ENCODE measurements at places on chromosomes 2 and 18.

- DNase-seq: no peak
Observed at GRCh38 chr18:3652380-3653262, 202.6 kb downstream of the TGIF1 start.

DNA sequence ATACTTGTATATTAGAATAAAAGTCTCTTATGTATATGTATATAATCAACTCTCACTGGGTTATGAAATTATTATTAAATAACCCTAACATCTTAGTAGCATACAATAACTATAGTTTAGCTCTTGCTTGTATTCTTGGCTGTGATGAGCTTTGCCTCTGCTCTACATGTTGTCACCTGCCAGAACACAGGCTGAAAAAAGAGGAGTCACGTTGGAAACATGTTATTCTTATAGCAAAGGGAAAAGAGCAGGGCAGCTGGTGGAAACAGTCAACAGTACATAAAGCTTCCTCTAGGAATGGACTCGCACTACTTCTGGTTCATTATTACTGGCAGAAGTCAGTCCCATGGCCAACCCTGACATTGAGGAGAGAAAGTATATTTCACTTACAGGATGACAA is 362.0 kb upstream of the KYNU start:
- no peak for DNase-seq

DNA sequence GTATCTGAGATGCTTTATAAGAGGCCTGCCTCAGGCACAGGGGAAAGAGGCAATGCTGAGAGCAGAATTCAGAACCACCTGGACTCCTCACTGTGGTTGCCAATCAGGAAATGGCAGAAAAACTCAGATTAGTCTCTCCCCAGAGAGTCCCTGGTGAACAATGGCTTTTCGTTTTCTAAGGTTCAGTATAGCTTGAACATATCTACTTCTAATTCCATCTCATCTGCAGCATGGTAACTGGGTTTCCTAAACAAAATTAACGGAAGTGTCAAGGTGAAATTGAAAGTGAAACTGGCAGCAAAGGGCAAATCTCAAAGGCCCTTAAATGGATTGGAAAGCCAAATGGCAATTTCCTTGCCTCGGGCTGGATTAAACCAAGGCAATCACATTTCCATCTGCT is 480.2 kb upstream of the ACVR2A start:
- DNase-seq: no peak

DNA sequence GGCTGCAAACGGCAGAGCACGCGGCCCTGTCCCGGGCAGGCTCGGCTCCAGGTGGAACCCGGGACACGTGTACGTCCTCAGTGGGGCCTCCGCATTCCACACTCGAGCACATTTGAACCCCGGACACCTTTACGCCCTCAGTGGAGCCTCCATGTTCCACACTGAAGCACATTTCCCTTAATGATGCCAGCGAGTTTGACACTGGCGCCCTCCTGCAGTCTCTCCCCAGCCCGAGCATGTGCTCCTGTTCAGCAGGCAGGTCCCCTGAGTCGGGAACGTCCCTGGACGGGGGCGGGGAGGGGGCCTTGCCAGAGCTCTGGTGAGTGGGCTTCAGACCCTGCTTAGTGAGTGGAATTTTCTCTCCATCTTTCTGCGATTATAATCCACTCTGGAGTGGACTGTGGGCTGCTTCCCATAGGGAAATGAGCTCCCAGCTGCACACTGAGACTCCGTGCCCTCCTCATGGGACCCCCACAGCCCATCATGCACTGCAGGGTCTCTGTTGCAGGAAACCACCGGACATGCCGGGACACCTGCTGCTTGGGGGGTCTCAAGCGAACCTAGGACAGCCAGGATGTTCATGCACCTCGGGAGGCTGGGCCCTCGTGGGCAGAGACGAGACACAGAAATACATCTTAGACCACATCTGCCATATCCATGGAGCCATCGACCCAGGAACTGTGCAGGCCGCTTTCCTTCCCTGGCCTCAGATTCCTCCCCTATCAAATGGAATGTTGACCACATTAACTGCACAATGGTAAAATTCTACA is 70.3 kb upstream of the SNTG2 start:
- no peak for DNase-seq

- DNase-seq: no peak
Observed at GRCh38 chr2:31079665-31080064, 58.6 kb downstream of the GALNT14 start.

Data from GM10248 (cell line).